Effector CD8-positive, alpha-beta T cell (primary cell): ENCODE measurements at places on chromosomes 3 and 15.

DNA sequence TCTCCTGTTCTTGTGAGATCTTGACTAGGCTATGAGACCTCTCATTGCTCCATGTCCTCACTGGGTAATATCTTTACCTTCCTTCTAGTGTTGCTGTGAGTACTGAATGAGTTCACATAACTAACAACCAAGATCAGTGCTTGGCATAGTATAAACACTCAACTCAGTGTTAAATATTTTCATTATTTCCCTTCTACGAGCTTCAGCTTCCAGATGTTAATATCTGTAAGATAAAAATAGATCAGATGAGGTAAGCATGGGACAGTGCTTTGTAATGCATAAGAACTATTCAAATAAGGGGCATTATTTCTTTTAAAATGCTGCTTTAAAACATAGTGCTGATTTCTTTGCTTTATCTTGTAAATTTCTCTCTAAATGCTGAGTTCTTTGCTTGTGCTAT, 130.8 kb downstream of the DIPK2A start:
- DNase-seq, result no peak

DNA sequence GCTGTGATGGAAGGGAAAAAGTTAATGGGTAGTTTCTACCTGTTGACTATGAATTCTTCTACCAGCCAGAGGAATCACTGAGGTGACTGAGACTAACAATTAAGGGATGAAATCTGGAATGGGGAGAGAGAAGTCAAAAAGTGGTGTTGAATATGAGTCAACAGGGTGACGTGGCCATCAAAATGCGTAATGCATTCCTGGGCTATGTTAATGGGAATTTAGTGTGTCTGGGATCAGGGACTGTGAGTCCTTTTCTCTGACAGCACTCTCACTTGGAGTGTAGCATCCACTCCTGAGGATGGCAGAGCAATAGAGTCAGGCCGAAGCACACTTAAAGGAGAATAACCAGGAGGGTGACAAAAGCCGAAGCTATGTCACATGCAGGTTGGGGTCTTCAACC, 60.4 kb downstream of the MESD start:
- no peak for DNase-seq

DNA sequence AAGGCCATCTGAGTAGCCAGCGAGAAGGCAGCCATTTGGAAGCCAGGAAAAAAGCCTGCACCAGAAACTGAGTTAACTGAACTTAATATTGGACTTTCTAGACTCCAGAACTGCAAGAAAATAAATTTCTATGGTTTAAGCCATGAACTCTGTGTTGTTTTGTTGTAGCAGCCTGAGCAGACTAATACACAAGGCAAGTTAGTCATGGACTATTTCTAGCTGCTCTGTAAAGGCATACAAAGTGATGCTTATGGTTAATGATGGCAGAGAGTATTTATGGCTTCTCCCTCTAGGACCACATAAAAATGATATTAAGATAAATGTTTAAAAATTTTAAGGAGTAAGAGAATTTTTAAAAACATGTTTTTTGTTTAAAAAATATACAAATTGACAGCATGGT, 37.1 kb downstream of the PROS1 start:
- DNase-seq, result no peak

DNA sequence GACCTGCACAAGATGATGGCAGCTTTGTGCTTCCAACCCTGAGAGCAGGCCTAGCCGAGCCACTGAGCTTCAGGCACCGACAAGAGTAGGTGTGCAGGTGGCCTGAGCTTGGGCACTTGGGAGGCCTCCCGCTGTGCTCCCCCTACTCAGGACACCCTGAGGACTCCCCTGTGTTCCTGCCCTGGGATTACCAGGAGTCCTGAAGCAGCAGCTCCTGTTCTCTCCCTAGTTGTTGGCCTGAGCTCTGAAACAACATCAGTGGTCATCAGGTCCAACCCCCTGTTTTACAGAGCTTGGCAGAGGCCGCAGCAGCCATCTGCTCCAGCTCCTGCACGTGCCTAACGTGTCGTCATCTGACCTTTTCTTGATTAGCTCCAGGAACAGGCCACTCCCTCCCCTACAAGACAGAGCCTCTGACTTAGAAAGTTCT, 8.0 kb upstream of the MESP2 start:
- DNase-seq, result no peak

- DNase-seq, result no peak
Observed at GRCh38 chr3:153349108-153349499, 187.1 kb downstream of the RAP2B start.

DNA sequence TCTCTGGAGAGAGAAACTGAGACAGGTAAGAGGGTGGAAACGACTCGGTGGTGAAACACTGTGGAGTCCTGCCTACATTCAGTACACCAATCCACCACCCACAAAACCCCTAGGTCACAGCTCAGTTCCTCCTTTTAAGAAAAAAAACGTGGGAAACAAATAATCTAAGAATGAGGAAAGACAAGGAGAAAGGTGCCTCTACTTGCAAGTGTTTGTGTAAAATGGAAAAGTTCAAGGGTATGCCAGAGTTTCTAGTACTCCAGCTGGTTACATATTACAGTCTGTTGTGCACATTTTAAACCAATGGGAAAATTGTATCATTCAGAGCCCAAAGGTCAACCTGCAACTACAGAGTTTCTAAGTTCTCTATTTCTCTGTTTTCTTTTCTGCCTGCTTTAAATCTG, 32.2 kb downstream of the HGD start:
- DNase-seq, result no peak

GRCh38 chr3:137970914-137971831, 38.8 kb upstream of the CLDN18 start:
- DNase-seq, result peak; percentile 3

DNA sequence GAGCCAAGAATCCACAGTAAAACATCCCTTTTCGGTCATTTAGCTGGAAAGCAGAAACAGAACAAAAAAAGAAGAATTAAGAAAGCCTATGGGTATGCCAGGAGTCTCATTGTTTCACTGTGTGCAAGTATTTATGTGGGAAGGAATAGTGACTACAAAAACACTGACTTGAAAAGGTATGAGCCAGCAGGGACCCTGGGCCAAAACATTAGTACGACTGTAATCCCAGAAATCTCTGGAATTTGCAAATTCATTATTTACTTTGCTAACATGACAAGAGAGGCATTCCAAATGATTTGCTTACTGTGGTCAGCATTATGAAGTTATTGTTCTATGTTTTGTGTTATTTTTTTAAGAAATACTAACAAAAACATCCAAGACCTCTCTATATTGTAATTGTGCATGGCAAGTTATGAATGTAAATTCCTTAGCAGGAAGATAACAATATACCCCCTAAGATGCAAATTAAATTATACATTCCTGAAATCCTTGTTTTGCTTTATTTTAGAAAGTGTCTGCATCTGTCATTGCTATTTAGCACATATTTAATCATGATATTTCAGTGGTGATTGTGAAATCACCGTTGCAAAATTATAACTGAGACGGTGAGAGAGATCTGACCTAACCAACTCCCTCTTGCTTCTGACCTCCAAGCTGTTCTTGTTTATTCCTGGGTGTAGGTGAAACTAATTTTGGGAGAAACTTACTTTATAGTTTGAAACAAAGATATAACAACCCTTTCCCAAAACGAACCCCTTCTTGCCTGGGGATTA, 299.2 kb downstream of the ZPLD1 start:
- no peak for DNase-seq

GRCh38 chr3:28087591-28087990, 153.8 kb upstream of the CMC1 start:
- DNase-seq, result no peak

- DNase-seq, result no peak
Observed at GRCh38 chr3:29430558-29430971, 149.7 kb downstream of the RBMS3 start.

- DNase-seq, result no peak
Observed at GRCh38 chr3:102193255-102193654, 241.6 kb upstream of the ZPLD1 start.

GRCh38 chr3:190853464-190853863, 9.0 kb downstream of the GMNC start:
- DNase-seq, result no peak

DNA sequence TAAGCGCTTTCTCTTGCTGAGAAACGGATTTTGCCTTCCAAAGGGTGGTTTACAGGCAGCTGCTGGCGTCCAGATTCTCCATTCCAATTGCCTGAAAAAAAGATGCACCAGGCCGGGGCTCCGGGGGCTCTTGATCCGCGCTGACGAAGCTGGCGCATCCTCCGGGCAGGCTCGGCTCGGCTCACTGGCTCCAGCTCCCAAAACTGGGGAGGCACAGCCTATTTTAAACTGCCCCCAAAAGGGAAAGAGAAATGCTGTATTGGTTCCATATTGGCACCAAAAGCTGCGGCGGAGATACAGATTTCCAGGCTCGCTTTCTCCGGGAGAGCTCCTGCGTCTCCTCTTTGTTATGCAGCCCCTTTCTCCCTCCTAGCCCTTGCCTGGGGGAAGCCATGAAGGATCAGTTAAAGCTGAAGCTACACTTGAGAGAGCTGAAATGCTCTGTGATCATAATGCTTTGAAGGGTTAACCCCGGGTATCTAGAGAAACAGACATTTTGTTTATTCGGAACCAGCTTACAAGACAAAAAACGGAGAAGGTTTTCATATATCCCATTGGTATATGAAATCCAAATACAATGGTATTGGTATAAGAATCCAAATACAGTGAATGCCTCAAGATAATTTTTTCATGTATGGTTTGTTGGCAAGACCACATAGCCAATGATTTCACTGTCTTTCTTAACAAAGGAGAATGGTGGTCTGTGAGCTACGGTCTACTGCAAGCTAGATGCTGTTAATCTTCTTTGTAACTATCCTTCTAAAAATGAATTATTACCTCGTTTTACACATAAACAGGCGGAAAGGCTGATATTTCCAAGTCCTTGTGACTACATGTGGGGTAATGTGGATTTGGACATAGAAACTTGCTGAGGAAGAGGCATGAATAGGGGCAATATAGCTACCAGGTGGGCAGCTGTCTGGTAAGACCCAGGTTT, 693 bp downstream of the CD200 start:
- no peak for DNase-seq

- no peak for DNase-seq
Observed at GRCh38 chr3:132997404-132998185, 40.6 kb upstream of the TMEM108 start.

DNA sequence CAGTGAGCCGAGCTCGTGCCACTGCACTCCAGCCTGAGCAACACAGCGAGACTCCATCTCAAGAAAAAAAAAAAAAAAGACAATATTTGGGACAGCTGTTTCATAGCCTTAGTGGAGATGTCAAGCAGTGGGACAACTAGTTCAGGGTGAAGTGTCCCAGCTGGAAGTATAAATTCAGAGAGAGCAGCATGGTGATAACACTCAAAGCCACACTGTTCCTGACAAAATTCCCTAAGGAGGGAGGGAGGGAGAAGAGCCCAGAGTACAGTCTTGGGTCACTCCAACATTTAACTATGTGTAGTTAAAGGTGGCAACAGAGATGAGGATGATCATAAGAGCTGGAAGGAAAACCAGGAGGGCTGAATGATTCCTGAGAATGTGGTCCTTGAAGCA, 21.1 kb upstream of the IP6K2 start:
- DNase-seq, result no peak

DNA sequence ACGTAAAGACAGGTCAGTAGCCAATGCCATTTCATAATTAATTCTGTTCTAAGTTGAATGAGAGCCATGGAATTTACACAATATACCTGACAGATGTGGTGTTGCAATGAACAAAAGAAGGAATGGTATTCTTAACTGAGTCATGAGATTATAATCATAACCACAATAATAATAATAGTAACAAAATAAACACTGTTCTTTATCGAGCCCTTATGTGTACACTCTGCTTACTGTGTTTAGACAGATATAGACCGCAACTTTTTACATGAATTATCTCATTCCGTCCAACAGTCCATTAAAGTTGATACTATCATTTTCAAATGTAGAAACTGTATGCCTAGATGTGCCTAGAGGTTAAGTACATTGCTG, 28.2 kb upstream of the SCAANT1 start:
- DNase-seq, result no peak

DNA sequence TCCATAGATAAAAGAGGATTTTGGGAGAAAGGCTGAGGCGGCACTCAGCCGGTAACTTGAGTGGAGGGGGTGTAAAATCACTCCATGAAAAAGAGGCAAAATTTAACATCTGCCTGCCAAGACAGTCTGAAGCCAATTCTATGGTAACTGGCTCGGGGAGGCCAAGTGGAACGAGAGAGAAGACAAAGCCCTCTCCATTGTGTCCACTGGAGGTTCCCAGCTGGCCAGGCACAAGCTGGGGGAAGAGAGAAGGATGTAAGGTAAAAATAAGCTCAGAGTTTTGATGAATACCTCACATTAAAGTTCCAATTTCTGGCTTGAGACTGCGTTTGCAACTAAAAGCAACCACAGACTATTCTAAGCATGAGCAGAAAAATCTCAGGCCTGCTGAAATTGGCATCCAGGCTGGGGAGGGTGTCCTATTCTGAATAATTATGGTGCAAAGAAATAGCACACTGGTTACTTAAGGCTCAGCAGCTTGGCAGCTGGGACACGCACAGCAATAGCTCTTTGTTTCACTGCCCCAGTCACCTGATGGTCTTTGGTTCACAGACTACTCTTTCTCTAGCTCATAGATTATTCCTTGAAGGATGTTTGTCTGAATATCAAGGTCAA, 48.8 kb downstream of the CHRD start:
- DNase-seq, result no peak

- DNase-seq, result peak; percentile 34
Observed at GRCh38 chr3:51967384-51968169, at the start of gene PCBP4. Gene PCBP4 (minus strand): TSS chr3:51967454. CDS start chr3:51961240, 6,214 bp downstream.

GRCh38 chr15:81492331-81492968, 118.4 kb upstream of the TMC3 start:
- no peak for DNase-seq

DNA sequence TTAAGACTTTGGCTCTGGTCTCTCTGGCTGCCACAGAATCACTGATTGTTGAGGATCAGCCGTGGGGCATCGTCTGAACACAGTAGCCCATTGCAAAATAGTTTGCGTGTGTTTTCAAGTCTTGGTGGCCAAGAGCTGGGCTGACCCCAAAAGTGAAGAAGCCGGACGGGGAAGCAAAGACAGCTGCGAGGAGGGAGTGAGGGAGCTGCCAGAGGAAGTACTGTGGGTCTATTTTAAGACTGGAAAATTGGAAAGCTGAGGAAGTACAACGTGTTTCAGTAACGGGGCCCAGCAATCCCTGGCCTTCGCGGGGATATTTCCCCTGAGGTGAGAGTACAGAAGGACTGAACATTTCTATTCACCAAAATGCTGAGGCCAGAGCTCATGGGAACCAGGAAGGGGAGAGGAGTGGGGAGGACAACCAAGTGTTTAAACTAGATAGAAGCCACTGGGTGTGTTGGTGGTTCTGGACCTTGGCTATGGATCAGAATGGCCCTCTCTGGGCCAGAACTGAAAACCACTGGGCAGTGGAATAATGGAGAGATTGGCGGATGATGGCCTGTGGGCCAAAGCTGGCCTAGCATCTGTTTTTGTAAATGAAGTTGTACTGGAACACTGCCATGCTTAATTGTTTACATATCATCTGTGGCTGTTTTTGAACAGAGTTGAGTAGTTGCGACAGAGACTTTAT, 34.1 kb upstream of the LIMD1 start:
- no peak for DNase-seq

DNA sequence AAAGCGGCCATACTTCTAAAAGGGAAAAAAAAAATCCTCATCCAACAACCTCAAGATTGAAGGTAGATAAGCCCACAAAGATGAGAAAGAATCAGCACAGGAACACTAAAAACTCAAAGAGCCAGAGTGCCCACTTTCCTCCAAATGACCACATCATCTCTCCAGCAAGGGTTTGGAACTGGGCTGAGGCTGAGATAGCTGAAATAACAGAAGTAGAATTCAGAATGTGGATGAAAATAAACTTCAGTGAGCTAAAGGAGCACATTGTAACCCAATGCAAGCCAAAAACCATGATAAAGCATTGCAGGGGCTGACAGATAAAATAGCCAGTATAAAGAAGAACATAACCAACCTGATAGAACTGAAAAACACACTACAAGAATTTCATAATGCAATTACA, 158.7 kb upstream of the UBE2E2 start:
- no peak for DNase-seq
